ENCODE measurements at places on chromosomes 7 and 10.

GRCh38 chr7:2707481-2707880 lies 19.5 kb downstream of the AMZ1 start:
- no peak for DNase-seq

- DNase-seq = no peak
These were observed 1.9 kb downstream of the ZKSCAN1 start for GRCh38 chr7:100017300-100017699.

DNA sequence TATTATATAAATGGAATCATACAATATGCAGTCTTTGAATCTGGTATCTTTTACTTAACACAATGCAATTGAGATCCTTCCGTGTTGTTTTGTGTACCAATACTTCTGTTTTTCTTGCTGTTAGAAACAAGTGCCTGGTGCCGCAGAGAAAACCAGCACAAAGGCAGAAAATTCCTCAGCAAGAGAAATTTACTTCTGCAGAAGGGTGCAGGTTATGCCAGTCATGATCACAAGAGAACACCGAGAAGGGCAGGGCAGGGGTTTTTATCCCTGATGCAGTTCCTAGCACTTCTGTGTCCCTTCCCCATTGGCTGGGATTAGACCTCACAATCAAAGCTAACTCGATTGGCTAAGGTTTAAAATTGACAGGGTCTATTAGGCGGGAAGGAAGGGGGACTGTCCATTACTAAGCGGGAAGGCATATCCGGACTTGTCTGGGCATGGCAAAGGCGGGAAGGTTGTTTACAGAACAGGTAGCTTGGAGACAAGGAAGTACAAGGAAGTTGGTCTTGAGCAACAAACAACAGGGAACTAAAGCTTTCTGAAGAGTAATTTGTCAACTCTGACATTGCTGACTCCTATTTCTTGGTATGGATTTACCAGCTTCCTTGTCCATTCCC lies 2.4 kb upstream of the ZNF33B start:
- DNase-seq = no peak

GRCh38 chr10:86681047-86681446 lies 12.7 kb downstream of the LDB3 start:
- DNase-seq = no peak

- peak; percentile 43 for DNase-seq
These were observed 939 bp upstream of the VAX1 start for GRCh38 chr10:117138838-117139580.

- no peak for DNase-seq
These were observed 201.2 kb downstream of the KCNMA1 start for GRCh38 chr10:77436257-77436975.

- DNase-seq = no peak
These were observed 120.0 kb downstream of the PRKAG2 start for GRCh38 chr7:151756866-151757265.

DNA sequence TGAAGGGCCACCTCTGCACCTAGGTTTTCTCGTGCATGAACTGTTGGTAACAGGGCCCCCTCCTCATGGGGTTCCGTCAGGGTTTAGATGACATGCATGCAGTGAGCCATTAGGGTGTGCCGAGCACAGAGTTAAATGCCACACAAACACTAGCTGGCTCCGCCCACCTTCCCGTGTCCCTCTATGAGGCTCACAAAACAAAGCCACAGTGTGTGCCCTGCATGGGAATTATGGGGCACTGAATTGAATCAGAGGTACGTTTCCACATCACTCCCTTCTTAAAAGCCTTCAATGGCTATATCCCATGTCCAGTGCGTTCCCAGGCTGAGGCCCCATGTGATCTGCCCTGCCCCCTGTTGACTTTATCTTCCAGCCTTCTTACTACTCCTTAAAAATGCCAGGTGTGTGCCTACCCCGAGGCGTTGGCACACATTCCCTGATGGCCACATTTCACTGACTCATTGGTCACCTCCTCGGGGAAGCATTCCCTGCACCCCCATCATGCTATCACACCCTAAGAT lies 35.7 kb downstream of the GSDME start:
- no peak for DNase-seq

DNA sequence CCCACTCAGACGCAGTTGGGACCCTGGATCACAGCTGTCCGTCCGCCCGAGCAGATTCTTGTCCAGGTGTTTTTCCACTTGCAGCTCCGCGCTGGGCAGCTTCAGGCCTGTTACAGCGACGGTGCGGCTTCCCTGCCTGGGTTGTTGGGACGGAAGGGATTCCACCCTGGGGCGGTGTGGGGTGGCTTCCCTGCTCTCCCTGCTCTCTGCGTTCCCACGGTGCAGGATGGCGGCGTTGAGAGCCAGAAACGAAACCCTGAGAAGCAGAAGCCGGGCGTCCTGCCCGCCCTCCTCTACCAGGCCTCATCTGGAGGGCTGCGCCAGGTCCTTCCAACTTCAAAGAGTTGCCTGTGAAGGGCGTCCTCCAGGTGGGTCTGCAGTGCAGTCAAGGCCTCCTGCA lies 194.4 kb downstream of the ADARB2 start:
- no peak for DNase-seq

DNA sequence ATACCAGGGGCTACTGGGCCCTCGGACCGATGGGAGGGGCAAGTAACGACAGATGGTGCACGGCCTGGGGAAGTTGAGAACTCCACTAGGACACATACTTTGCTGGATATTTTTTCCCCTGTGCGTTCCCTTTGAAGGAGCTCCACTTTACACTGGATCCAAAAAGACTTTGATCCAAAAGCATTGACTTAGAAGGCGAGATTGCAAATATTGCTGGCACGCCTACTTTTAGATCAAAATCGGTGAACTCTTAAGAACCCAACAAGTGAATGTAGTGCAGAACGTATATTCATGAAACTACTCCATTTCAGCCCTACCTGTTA lies 436 bp upstream of the SLC25A13 start:
- DNase-seq = no peak

- no peak for DNase-seq
These were observed 303.5 kb upstream of the MGMT start for GRCh38 chr10:129163531-129163930.

DNA sequence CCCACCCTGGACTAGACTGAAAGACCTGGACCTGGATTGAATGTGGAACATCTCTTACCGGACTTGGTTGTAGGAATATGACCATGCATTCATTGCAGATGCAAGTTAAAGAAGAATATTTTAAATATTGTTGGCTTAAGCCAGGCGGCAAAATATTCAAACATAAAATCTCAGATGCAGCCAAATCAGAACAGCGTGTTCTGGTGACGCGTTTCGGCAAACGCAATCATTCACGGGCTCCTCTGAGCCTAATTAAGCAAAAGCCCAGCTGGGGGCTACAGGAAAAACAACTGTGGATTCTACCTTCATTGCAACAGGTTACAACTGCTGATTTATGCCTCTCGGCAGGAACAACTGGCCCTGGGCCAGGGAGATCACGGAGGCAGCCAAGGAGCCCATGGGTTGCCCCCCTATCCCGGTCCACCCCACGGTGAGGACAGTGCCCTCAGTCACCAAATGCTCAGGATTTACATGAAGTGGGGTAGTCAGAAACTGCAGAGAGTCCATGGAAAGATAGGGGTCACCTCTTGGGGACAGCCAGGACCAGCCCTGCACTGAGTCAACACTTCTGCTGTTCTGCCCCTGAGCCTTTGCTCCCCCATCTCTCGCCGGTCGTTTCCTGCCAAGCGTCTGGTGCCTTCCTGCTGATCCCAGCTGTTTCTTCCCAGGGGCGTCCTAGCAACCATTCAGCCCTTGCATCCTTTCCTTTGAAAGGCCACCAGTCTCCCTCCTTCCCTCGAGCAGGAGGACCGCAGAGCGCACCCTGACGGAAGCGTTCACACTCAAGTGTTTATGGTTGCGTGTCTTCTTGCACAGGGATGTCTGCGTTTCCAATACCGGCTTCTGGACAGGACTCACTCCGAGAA lies 64.4 kb upstream of the SFMBT2 start:
- peak; percentile 1 for DNase-seq

DNA sequence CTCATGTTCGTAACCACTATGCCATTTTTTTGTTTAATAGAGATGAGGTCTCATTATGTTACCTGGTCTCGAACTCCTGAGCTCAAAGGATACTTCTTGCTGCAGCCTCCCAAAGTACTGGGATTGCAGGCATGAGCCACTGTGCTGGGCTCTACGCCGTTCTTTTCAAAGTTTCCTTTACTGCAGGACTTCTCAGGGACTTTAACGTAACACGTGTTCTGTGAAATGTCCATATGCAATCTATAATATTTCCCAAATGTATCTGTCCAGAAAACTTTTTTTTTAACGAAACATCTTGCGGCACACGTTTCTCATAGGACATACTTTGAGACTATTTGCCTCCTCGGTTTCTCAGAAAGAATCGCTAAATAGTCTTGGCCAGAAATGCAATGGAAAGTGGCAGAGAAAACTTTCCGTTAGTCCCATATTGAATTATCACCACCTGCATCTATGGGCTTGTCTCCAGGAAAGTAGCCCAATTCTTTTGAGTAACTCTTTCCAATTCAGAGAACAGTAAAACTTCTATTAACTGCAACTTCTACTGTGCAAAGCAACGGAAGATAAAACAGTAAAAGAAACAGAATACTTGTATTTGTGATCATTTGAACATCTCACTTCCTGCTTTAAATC lies 96.3 kb downstream of the ELMO1 start:
- no peak for DNase-seq

DNA sequence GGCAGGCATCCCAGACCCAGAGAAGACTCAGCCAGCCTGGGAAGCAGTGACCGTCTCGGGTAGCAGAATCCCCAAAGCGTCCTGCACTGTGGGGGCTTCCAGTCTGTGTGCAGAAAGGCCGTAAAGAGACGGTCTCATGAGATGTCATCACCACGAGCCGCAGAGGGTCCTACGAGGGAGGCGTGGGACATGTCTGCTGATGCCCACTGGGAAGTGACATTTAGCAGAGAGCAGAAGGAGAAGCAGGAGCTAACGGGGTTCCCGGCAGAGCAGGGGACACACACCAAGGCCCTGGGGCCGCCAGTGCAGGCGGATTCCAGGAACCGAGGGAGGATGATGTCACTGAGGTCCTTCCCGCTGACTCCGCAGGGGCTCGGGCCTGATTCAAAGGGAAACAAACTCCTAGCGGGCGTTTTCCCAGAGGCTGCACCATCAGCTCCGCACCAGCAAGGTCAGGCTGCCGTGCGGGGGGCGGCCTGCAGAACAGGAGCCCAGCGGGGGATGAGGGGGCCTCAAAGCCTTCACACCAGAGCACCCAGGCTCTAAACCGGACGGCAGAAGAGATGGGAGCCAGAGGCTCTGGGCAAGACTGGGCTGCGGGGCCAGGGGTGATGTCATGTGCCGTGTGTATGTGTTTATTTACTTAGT lies 85.4 kb upstream of the PDGFA start:
- DNase-seq = no peak

DNA sequence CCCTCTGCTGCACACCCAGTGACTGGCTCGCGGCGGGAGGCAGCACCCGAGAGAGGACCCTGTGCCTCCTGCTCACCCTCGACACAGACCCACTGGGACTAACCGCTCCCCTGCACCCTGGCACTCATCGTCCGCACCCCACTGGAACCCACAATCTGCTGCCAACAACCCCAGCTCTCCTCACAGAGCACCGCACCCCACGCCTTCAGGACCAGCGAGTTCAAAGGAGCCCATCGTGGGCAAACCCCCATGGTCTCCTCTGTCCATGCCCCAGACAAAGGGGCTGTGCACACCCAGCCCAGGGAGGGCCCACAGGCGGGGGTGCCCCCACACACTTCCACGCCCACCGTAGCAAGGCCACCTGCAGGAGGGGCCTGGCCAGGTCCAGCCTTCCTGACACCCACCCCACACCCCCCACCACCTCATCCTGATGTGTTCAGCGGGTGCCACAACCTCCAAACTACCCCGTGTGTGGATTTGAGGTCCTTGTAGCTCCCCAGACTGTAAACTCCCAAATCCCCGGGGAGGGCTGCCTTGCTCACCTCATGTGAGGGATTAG lies 14.0 kb downstream of the RASGEF1A start:
- no peak for DNase-seq

All from NCI-H748 treated with DMSO at 0.1 percent for 48 hours (cell line).